Smooth muscle cell of the umbilical artery (primary cell): ENCODE measurements at places on chromosomes 2 and 18. TPM values are rescaled to one million over a fixed set of nuclear protein-coding genes. Genes with fewer than 3 reads are reported as not detected.

The CCDC74B gene
- 4.8 and 9.5 TPM in 2 replicates for total RNA-seq

The TMEM127 gene
- total RNA-seq: 18.7 and 24.3 TPM in 2 replicates

The ABCB11 gene
- not detected in 2 replicates for total RNA-seq

The SLC11A1 gene
- total RNA-seq: 0.05 and 0.30 TPM in 2 replicates
